NCI-H1694 (cell line): ENCODE measurements at places on chromosomes 12 and 14.

- no peak for DNase-seq
These were observed 7.5 kb downstream of the TBK1 start for GRCh38 chr12:64459394-64459891.

GRCh38 chr12:21988619-21989018 lies 47.4 kb upstream of the ABCC9 start:
- DNase-seq: no peak

GRCh38 chr12:6981152-6982052 lies 10.7 kb downstream of the EMG1 start:
- DNase-seq: no peak

DNA sequence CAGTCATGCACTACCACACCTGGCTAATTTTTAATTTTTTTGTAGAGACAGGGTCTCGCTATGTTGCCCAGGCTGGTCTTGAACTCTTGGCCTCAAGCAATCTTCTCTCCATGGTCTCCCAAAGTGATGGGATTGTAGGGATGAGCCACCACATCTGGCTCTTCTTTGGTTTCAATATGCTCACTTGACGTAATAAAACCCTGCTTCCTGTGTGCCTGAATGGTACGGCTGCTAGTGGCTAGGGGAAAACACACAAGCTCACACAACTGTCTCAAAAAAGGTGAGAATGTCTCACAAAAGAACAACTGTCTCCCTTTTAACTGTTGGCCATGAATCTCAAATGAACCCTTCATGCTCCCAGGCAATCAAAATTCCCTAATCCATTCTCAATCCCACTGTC lies 15.0 kb downstream of the C1S start:
- DNase-seq: no peak

DNA sequence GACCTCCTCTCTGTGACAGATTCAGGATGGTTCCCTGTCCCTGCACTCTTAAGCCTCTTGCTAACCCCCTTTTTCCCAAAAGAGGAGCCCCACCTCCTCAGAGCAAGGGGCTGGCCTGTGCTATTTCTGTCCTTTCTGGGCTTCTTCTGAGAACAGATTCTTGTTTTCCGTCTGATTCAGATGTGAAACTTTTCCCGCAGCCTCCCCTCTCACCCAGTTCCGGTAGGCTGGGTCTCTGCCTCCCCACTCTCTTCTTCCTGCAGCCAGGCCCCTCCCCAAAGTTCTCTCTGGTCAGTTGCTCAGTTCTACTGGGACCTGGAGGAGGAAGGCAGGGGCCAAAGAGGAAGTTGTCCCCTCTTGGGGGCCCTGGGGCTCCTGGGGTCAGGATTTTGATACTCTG lies 11.8 kb downstream of the PDE1B start:
- DNase-seq: no peak

- DNase-seq: no peak
These were observed 172.7 kb upstream of the OR4E1 start for GRCh38 chr14:21846227-21846885.

DNA sequence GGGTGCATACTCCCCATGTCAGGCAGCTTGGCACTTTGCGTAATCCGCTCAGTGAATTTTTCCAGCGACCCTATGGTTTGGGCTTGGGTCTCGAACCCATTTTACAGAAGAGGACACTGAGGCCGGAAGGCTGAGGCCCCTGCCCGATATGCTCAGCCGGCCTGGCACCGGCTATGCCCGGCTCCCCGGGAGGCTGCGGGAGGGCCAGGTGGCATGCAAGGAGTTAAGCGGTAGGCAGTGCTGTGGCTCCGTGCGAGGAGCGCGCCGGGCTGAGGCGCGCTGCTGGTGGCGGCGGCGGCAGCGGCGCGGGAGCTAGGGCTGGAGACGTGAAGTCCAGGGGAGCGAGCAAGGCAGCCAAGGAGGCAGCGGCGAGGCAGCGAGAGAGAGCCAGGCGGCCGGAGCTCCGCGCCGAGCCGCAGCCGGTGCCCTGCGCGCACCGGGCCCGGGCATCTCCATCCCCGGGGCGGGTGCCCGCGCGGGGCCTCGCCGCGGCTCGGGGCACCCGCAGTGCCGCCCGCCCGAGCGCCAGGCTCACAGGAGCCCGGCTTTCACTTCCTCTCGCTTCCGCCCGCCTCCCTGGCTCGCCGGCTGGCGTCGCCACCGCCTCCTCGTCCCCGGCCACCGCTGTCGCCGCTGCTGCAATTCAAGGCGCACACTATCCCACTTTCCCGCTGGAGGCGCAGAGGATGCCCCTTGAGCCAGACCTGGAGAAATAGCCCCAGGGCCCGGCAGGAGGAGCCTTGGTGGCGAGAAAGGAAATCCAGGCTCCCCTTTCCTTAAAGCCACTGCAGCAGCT lies at the start of gene WSCD2:
Gene WSCD2 (plus strand): TSS at position 272 of the 796 bp plus-strand sequence. CDS start 66,545 bp downstream, outside the sequence.
- peak; percentile 13 for DNase-seq

DNA sequence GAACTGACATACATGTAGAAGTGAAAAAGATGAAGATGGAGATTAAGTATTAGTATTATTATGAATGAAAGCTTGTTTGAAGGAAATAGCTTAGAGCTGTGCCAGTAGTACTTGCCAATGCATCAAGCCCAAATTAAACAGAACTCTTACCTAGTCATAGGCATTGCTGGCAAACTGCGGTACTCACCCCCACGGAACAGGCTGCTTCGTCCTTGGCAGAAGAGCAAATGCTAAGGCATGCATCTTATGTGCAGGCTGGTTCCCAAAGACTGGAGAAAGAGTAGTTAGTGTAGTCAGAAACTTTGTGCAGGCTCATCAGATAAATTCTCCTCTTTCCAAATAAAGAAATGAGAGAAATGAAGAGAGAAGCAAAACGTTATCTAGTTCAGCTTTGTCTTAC lies 134.8 kb downstream of the CCDC59 start:
- DNase-seq: no peak

DNA sequence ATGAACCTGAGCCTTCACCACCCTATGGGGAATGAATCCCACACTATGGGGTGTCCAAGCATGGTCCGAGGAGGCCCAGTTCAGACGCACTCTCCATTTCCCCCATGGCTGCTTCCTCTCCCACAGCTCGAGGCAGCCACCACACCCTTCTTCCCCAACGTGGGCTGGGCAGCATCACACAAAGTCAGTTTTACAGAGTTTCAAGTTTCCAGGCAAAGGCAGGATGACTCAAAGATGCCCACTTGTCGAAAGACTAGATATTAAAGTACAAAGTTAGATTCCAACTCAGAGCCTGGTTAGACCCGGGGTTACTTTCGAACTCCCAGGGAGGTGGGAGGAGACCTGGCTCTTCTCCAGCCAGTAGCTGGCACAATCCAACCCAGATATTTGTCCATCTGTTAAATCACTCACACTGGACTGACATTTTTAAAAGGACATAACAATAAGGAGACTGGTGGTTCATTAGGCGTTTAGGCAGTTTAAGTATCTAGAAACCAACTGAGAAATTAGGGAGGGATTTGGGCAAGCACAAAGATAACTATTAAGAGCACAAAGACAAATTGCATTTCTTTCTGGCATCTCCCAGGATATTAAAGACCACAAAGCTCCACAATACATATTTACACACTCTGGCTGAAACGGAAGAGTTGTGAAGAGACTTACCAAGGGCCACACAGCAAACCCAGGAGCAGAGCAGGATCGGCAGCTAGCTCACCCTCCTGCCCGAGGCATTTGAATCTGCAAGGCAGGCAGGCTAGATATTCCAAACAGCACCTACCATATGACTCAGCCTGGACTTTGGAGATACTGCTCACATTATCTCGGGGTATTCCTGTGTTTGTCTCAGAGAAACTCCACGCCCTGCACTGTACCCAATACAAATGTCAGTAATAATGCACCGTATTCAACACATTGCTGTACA lies 34.8 kb downstream of the TMCC3 start:
- DNase-seq: peak; percentile 9

DNA sequence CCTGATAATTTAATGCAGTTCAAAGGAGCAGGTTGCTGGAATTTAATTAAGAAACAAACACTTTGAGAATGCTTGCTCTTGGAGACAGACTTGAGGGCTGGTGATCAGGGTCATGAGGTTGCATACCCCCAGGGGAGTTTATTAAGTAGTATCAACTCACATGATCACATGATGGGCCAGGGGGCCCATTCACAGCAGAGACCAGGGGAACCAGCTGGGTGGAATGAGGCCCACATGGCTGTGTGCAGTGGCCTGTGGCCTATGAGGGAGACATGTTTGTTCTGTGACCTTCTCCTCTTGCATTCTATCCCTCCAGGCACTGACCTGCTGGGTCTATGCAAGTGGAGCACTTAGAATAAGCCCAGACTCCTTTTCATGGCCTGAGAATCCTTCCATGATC lies 266.6 kb upstream of the PWP1 start:
- no peak for DNase-seq

DNA sequence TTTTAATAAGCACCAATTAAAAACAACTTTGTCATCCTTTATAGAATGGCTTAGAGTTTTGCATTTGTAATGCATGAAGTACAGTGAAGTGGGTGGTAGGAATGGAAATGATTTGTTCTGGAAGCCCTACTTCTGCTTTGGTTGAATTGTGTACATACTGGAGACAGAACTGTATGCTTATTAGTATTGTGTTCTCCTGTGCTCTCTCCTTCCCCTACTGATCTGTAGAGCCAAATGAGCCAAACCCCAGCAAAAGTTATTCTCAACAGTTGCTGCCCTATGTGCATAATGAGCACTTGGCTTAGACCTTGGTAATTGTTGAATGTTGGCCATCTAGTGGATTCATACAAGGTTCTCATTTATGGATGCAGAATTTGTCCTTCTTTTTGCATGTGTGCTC lies 916.1 kb downstream of the GALC start:
- DNase-seq: no peak

DNA sequence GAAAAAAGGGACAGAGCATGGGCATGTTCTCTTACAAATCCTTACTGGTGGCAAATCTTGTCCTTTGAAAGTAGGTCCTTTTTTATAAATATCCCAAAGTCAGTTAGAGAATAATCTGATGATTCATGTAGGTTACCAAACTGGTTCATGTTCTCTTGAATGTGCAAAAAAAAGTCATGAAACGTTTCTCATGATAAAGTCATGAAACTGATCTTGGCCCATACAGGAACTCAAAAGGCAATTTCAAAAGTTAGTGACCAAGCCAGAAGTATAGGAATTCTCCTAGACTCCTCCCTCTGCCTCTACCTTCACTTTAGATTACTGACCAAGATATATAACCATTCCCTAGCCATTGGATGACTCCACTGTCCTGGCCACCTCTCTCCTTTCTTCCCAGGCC lies 27.3 kb upstream of the SPTSSA start:
- DNase-seq: no peak

DNA sequence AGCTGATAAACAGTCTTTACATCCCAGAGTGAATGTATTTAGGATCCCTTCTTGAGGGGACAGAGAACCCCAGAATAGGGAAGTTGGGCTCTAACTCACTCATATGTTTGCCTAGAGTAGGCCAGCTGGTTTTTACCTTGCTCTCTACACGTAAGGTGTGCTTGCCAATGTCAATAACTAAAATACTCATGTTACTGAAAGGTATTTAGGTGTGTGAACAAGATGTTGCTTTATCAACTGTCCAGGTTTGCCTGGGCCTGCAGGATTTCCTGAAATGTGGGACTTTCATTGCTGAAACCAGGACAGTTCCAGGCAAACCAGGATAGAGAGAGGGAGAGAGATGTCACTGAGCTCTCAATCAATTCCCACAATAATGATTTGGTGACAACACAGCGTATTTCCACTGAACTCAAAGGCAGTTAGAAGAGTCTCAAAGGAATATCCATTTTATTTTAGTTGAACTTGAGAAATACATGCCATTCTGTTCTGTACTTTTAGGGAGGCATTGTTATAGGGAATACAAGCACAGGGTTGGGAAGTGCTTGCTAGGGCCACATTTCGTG lies 171.7 kb downstream of the NRXN3 start:
- no peak for DNase-seq

DNA sequence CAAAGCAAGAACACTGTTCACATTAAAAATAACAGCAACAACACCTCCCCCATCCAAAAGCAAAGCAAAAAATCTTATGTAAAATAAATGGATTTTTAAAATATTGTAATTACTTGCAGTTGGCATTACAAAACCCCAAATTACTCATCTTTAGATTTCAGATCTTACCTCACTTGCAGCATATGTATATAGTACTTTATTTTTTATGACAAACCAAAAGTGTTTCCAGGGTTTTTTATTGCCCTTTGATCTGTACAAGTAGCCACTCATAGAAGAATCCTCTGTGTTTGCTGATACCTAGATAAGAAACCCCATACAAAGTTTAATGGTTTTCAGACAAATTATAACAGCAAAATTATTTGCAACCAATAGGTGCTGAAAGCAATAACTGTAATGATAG lies 12.2 kb upstream of the NR2C1 start:
- DNase-seq: no peak

GRCh38 chr12:73863546-73863945 lies 674.1 kb upstream of the ATXN7L3B start:
- no peak for DNase-seq

DNA sequence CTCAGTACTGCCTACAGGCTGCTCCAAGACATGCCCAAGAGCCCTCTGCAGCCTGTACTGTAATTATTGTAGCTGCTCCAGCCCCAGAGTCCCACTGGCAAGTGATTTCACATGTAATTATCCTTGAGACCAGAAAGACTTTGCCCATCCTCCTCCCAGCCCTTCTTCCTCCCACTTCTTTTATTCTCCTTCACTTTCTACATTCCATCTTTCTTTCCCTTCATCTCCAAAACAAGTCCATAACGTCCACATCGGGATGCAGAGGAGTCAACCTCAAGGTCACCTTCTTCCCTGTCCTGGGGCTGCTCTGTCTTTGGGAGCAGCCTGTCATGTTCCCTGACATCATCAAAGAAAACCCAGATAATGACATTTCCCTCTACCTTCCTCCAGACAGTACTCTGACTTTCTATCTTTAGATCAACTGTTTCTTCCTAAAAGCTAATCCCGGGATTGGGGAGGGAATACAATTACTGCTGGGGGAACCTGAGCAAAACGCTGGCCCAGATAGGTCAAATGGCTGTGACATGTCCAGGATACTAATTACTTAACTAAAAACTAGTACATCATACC lies 39.1 kb downstream of the SLC8A3 start:
- no peak for DNase-seq

GRCh38 chr14:66717561-66718140 lies 209.7 kb downstream of the GPHN start:
- DNase-seq: no peak
